A549 treated with CpdA at 1 μM for 4 hours (cell line): ENCODE measurements at places on chromosomes 13 and 19. TPM values are rescaled to one million over a fixed set of nuclear protein-coding genes. Genes with fewer than 3 reads are reported as not detected.

VPS36 gene
- total RNA-seq, result 12.0 to 17.5 TPM (median 12.9 TPM) in 5 replicates

SUPT20H gene
- 21.1 to 29.2 TPM (median 25.3 TPM) in 5 replicates for total RNA-seq

TUBA3C gene
- not detected in 5 replicates for total RNA-seq

ALOX5AP gene
- total RNA-seq, result 2.3 to 3.3 TPM (median 2.6 TPM) in 5 replicates

GPX4 gene
- total RNA-seq, result 387 to 508 TPM (median 482 TPM) in 5 replicates
